Thymus (tissue), 14 donors: ENCODE measurements at places on chromosomes 6 and 20.

- DNase-seq = no peak
Observed at GRCh38 chr20:12581644-12582289, 427.0 kb upstream of the SPTLC3 start.

GRCh38 chr6:136066005-136066404, 184.1 kb downstream of the MTFR2 start:
- no peak for DNase-seq

DNA sequence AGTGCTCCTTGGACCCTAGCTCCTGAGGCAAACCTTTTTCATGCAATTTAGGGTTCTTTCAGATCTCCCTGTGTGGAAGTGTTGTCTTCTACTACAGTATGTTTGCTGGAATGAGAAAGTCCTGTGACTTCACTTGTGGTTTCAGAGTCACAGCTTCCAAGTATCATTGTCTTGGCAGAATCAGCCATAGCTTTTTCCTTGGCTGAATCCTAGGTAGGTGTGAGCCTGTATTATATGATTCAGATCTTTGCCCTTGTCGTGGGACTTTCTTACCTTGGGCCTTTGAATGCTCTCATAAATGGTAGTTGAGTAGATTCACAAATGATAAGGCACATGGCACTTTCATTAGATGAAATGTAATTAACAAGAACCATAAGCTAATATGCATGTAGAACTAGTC, 16.5 kb downstream of the CARMIL1 start:
- no peak for DNase-seq

DNA sequence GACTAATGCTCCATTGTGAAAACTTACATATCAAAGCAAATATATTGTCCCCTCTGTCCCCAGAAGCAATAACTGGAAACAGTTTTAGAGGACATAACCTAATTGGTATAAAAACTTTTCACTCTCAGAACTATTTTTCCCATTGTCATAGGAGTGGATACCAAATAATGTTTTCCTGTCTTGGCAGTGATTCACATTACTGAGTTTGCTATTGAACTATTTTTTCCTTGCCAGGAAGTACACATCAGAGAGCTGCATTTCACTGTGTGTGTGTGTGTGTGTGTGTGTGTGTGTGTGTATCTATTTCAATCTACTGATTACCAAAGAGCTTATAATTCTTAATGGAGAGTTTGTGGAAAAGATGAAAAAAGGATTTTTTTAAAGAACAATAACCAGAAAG, 45.4 kb downstream of the AKAP12 start:
- DNase-seq = no peak

DNA sequence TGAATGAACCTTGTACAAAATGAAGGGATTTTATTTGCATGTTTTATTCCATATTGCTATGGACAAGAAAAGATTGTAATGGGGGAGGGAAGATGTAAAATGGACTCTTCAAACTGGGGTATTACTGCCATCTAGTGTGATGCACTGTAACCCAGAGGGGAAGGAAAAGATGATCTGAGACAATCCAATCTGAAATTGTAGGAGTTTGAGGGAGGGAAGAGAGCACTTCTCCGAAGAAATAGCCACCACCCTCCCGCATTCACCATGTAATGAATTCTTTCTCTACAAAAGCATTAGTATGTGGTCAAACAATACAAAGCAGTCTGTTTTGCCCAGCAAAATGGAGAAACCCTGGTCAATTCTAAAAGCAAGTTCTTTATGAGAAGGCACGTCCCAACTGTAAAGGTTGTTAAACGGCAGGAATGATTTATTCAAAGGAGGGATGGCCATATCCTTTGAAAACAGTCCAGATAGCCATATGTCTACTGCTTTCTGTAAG, 679.5 kb upstream of the NRSN1 start:
- DNase-seq = no peak

DNA sequence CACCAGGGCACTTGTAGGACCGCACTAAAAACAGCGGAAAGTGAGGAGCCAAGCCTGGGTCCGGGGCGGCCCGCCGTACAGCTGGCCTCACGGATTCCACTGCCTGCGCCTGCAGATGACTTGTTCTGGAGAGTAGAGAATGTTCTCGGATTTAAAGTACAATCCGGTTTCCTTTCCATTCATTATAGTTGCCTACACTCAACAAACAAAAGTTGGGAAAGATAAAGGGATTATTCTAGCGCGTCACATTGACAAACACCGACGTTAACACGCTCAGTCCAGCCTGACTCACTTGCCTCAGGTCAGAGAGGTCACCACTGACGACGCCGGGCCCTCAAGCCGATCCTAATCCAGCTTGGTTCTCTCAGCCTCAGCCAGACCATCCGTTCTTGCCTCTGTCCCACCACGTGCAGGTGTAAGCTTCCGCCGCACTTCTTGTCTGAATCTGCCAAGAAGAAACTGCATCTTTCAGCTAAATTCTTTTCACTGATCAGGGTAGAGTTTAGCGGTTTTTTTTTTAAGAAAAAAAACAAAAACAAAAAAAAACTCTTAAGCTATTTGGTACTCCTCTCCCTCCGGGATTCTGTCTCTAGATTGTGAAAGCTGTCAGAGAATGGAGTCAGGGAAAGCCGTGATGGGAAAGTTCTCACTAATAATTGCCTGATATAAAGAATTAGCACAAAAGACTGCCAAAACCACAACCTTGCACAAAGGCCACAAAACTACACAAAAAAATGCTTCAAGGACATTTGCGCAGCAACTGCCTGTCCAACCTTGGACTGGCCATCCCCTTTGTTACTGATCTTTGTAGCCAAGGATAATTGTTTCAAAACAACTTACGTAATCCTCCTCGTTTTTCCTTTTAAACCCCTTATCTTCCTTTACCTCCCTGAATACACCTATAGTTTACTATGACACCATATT, 1.1 kb upstream of the PHF10 start:
- peak; percentile 27 for DNase-seq

DNA sequence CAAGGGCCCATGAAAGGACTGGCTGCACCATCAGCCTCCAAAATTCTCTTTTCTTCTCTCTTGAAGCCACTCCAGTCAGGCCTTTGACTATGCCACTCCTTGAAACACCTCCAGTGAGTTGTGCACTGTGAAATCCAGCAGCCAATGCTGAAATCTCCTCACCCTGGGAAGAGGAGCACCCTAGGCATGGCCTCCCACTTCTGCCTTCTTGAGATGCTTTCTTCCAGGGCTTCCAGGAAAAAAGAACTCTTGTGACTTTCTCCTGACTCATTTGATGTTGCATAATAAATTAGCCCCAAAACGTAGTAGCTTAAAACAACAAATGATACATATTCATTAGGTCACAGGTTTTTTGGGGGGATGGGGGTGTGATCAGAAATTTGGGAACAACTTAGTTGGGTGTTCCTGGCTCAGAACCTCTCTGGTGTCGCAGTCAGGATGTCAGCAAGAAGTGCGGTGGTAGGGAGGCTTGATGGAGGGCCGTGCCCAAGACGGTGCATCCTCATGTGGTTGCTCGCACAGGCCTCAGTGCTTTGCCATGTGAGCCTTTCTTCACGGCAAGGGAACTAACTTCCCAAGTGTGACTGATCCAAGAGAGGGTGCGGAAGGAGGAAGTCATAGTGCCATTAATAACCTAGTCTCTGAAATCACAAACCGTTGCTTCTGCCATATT, 12.1 kb downstream of the NCR2 start:
- no peak for DNase-seq

DNA sequence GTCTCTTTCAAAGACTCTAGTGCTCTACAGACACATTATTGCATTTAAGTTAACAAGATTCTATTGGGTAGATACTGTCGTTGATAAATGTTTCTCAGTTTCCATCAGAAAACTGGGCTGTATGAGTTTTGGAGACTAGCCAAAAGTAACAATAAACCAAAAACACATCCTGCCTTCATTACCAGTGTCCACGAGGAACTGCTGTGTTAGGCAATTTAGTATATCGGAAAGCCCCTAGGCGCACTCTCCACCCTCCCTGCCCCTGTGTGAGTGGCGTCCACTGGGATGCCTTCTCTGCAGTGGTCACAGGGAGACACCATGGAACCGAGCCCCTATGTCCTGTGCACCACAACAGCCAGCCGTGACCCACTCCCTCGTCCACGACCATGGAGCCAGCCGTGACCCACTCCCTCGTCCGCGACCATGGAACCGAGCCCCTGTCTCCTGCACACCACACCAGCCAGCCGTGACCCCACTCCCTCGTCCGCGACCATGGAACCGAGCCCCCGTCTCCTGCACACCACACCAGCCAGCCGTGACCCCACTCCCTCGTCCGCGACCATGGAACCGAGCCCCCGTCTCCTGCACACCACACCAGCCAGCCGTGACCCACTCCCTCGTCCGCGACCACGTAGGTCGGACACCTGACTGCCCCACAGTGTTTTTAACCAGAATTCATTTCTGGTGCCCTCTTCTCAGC, 35.3 kb downstream of the DLL1 start:
- no peak for DNase-seq

DNA sequence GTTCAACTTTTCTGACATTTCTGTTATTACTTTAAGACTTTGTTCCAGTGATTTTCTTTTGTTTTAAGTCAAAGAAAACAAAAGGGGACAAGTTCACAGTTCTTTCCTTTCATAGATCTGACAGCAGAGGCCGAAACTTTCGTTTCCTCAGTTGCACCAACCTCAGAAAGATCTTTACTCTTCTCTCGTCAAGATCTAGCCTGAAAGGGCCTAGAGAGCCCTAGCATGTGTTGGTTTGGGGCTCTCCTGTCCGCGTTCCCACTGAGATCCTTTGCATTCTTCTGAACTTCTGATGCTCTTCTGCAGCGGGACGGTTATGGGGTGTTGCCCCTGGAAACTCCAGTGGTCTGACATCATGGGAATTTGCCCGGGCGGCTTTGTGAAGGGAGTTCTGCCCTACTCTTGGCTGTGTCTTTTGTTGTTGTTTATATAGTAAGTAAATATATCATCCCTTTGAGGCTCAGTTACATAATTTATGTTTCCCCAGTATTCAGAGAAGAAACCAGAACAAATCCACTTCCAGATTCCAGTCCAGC, 129.1 kb downstream of the SASH1 start:
- DNase-seq = no peak

GRCh38 chr6:134431421-134431859, 113.5 kb upstream of the SGK1 start:
- DNase-seq = no peak

GRCh38 chr20:32605167-32605656, 20.1 kb upstream of the NOL4L start:
- no peak for DNase-seq

- DNase-seq = no peak
Observed at GRCh38 chr6:84583784-84584183, 180.6 kb downstream of the TBX18 start.

DNA sequence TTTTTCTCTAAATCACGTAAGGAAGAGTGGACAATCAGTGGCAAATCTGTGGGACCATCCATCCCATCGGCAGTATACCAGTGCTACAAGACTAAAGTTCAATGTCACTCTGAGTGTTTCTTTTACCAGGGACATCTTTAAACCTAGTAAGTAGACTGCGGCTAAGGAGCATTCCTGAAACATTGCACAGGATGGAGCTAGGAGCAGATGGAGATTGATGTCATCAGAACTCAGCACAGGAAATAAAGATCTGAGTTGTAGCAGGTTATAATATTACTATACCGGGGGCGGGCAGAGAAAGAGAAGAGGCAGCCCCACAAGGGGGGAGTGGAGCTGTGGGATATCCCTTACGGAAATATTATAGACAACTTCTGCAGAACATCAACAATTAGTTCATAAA, 162.1 kb downstream of the MTFR2 start:
- DNase-seq = no peak

DNA sequence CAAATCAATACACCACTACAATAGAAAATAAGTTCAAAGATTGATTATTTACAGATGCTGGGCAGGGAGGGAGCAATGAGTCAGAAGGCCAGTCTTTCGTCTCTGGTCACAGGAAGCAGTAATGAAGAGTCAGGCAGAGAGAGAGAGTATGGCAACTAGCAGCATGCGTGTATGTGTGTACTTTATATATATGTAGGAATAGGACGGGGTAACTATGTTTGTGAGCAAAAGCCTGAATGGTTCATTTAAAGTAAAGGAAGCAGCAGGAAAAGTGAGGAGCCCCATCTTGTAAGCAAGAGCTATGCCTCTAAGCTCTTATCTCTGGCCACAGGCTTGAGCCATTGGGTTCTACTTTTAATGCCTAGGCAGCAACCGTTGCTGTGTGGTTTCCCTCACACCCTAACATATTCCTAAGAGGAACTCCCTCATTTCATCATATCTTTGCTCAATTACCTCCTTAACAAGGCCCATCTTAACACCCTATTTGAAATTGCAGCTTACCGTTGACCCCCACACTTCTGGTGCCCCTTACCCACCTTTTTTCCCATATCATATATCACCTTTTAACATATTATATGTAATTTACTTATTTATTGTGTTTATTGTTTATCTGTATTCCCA, 66.6 kb downstream of the AFG1L start:
- no peak for DNase-seq

DNA sequence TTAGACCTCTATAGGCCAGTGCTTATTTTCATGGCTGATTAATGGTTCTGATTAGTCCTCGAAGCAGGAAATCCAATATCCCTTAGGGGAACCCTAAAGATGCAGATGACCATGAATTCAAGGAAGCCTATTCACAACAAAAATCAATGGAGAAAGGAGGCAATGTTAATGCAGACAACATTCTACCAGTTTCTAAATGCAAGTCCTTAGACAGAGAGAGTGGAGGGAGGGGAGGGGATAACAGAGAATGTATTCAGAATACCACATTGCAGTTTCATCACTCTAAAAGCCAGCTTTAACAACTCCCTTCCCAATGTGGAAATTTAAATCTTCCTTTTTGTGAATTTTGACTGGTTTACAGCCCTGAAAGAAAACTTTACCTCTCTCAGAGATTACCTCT, 87.1 kb upstream of the POU3F2 start:
- no peak for DNase-seq

DNA sequence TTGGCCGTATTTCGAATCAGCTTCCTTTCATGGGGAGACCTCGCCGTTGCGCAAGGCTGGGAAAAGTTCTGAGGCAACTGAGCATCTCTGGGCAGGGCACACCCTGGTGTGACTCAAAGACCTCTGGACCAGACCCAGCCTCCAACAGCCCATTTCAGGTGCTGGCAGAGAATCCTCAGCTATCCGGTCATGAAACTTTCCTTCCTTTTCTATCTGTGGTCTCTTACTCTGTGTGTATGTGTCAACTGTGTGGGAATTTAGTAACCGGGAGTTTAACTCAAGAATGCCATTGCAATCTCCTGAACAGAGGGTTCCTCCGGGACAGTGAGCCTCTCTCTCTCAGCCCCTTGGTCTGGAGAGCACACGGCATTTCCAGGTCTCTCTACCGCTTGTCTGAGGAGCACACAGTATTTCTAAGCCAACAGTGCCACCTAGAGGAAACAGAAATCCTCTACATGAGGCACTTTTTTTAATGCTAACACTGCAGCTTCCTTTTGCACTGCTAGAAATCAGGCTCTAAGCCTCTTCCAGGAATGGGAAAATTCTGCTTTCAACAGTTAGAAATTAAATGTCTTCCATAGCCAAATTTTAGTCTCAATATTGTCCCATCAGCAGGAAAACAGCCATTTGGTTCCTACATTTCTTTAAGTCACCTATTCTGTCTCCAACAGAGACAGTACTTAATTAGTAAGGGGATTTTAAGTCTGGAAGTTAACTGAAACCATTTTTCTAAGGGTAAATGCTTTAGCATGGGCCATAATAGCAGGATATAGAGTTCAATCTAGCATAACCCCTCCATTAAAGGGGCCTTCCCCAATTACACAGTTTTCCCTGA, 32.7 kb downstream of the PLN start:
- DNase-seq = peak; percentile 37
